Caudate nucleus (tissue), 63 donors: ENCODE measurements at places on chromosomes 5 and 9.

- no peak for DNase-seq
Measured at GRCh38 chr9:108211411-108211955, 644.3 kb downstream of the ACTL7B start.

DNA sequence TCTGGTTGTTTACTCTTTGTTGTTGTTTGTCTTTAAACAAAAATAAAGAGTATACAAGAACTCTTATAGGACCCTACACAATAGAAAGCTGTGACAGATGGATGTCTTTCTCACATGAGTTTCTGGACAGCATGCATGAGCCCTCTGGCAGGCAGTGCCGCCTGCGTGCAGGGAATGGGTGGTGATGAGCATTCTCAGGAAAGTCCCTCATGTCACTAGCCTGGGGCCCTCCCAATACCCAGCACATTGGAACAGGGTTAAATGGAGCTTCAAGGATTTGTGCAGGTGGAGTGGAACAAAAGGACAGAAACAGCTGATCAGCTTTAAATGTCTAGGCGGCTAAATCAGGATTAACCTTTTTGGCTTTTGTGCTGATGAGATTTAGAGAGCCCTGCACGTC, 181.0 kb upstream of the CD180 start:
- no peak for DNase-seq

DNA sequence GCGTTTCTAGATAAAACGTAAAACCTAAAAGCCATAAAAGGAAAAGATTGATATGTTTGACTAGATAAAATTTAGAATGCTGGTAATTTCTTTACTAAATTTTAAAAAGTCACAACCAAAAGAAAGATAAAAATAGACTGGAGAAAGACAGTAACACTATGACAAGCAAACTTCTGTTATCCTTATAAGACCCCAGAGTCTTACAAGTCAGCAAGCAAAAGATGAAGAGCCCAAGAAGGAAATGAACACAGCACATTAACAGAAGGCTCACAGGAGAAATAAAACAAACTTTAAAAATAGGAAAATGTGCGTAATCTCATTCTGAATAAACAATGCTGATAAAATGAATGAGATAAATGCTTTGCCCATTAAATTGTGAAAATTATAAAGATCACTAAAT, 29.7 kb downstream of the IL7R start:
- no peak for DNase-seq

GRCh38 chr9:95381221-95381620, 63.7 kb upstream of the FANCC start:
- DNase-seq = no peak

GRCh38 chr5:1315709-1316587, 21.1 kb upstream of the TERT start:
- DNase-seq = no peak

- DNase-seq = no peak
Measured at GRCh38 chr5:150454492-150455229, 5.1 kb upstream of the RPS14 start.

GRCh38 chr5:14588758-14589543, 7.4 kb downstream of the OTULINL start:
- DNase-seq = no peak

GRCh38 chr5:82287625-82288024, 9.5 kb upstream of the RPS23 start:
- DNase-seq = no peak

GRCh38 chr5:146890731-146891440, 12.3 kb upstream of the PPP2R2B start:
- no peak for DNase-seq

GRCh38 chr5:101897914-101898313, 398.2 kb downstream of the SLCO4C1 start:
- no peak for DNase-seq

DNA sequence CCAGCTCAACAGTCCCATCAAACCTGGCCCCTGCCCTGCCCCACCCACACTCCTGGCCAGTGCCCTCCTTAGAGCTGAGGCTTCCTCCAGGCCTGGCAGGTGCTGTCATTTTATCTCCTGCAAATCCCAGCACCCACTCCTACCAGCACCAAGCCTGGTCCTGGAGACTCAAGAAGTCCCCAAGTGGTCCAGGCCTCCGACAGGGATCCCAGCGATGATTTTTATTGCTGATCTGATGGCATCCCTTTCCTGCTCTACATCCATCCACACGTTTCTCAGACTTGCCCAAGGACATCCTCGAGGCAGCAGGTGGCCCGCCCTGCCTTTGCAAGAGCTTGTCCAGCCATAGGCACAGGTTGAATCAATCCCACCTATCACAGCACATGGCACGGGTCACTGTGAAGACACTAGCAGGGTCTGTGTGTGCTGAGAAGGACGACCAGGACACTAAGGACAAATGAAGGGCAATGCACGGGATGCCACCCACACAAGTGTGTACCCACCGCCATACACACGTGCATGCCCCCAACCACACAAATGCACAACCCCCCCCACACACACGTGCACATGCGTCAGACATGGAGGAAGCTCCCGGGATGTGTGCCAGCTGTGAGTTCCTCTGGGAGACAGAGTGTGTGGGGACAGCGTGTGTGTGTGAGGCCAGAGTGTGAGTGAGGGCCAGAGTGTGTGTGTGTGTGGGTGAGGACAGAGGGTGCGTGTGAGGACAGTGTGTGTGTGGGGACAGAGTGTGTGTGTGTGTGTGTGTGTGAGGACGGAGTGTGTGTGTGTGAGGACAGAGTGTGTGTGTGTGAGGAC, 62.4 kb upstream of the UBAC1 start:
- DNase-seq = no peak

DNA sequence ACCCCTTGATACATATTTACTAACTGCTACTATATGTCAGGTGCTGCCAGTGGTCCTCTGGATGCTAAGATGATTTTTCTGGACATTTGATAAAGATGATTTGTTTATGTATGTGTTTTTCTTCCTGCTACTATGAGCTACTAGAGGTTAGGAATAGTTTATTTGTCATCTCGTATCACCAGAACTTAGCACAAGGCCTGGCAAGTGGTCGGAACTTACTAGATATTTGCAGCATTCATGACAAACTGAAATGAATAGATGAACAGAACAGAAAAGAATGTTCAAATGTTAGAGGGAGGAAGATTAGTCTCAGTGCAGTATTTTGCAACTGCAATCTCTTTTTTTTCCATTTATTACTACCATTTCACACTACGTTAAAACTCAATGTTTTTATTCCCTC, 114.6 kb downstream of the MEF2C start:
- DNase-seq = no peak

DNA sequence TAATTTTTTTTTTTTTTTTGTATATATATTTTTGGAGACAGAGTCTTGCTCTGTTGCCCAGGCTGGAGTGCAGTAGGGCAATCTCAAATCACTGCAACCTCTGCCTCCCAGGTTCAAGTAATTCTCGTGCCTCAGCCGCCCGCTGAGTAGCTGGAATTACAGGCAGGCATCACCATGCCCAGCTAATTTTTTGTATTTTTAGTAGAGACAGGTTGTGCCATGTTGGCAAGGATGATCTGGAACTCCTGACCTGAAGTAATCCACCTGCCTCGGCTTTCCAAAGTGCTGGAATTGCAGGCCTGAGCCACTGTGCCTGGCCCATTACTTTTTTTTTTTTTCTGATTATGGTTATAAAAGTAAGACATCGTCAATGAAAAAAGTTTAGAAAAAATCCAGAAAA, 84.0 kb upstream of the LMNB1 start:
- no peak for DNase-seq

GRCh38 chr9:123775289-123776284, 154.3 kb downstream of the DENND1A start:
- no peak for DNase-seq

DNA sequence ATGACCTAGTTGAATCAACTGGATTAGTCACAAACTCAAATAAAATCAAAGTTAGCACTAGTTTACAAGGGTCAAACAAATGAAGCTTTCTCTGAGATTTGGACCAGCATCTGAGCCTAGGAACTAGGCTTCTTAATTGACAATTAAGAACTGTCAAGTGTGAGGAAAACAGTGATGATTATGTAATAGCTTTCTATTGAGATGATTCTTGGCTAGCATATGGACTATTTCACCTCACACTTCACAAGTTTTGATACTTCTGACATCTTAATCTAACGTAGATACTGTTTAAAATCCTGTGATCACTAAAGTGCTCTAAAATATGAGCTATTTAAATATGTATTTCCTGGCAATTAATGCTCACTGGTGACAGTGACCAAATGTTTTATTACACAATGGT, 542.9 kb downstream of the EFNA5 start:
- DNase-seq = no peak

DNA sequence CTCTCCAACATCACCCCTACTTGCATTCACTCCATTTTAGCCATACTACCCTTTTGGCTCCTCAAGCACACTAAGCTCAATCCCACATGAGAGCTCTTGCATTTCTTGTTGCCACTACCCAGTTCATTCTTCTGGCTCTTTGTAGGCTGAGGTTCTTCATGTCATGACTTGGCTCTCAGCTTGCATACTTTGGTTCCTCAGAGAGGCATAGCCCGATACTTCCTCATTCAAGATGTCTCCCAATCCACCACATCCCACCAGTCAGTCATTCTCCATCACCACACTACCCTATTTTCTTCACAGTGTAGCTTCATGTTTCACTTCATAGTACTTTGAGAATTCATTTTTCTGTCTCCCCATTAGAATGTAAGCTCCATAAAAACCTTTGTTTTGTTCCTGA, 116.7 kb downstream of the NR6A1 start:
- no peak for DNase-seq

GRCh38 chr5:88875341-88876234, 7.4 kb downstream of the MEF2C start:
- DNase-seq = no peak

DNA sequence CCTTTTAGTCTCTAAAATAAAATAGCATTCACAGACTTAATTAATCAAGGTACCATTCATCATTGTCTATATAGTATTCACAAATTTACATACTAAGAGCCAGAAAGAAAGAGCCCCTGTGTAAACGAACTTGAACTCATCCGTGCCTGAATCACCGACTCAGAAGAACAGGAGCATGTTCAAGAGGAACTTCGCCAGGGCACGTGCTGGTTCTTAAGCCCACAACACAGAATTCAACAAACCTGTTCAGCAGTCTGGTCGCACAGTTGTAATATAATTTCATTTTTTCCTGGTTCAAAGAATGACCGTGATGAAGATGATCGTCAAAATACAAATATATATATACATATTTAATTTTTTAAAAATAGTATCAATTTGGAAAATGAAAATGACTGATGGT, 141.9 kb downstream of the CETN3 start:
- no peak for DNase-seq

DNA sequence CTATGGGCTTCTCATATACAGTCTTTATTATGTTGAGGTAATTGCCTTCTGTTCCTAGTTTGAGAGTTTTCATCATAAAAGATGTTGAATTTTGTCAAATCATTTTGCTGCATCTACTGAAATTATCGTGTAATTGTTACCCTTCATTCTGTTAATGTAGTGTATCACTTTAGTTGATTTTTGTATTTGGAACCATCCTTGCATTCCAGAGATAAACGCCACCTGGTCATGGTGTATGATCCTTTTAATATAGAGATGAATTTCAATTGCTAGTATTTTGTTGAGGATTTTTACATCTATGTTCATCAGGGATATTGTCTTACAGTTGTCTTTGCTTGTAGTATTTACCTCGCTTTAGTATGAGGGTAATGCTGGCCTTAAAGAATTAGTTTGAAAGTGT, 19.3 kb downstream of the MEIKIN start:
- DNase-seq = no peak

- DNase-seq = no peak
Measured at GRCh38 chr9:124674651-124675050, 96.5 kb downstream of the NR6A1 start.

GRCh38 chr5:94778732-94779131, 160.3 kb downstream of the SLF1 start:
- no peak for DNase-seq

GRCh38 chr5:117590944-117591343, 1016.3 kb upstream of the SEMA6A start:
- DNase-seq = no peak

DNA sequence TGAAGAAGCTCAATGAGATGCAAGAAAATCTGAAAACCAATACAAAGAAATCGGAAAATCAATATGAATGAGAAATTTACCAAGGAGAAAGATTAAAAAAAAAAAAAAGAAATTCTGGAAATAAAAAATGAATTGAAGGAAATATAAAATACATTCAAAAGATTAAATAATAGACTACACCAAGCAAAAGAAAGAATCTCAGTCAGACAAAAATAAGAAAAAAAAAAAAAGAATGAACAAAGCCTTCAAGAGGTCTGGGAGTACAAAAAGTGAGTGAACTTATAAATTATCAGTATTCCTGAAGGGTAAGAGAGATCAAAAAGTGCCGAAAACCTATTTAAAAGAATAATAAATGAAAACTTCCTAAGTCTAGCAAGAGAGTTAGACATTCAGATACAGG, 14.9 kb downstream of the CPLANE1 start:
- DNase-seq = no peak

GRCh38 chr5:43804041-43804440, 201.1 kb downstream of the NNT start:
- DNase-seq = no peak
